ENCODE measurements at places on chromosomes 12 and 14.

DNA sequence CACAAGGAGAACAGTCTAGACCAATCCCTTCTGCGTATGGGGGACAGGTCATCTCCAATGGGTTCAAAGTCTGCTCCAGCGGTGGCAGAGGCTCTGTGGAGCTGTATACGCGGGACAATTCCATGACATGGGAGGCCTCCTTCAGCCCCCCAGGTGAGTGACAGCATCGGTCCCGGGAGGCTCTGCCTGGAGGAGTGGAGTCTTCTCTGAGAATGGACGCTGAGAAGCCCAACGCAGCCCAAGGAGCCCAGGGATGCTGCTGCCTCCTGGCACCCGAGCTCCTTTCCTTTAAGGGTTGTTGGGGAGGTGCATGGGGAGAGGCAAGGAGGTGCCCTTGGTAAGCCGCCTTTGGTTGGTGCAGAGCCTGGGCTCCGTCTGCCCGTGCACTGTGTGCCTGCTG, 28.2 kb downstream of the ADGRD1 start:
- no peak for DNase-seq

- no peak for DNase-seq
Observed at GRCh38 chr12:89225808-89226411, 126.4 kb downstream of the DUSP6 start.

DNA sequence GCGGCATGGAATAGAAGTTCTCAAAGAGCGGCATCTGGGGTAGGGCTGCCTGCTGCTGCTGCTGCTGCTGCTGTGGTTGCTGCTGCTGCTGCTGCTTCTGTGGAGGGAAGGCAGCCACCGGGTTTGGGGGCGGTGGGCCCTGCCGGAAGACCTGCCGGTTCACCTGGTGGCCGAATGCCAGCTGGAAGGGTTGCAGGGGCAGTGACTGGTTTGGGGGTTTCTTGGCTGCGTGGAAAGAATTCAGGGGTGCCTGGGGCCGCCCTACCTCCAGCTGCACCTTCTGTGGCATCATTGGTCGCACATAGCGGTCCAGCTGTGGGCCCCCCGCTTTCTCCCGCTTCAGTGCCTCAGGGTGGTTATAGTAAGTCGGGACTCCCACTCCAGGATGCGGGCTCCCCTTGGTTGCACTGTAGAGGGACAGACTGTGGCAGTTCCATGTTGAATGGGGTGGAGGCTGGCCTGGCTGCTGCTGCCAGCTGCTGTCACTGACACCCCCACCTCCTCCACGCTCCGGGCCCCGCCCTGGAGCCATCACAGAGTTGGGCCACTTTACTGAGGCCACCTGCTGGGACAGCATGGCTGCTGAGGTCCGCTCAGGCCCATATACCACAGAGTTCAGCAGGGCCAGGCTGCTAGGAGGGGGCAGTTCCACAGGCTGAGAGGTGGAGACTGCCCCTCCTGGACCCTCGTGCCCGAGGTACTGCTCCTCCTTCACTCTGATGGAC, 25.2 kb upstream of the PNMA1 start:
- DNase-seq = no peak

GRCh38 chr12:34291001-34291400, 268.7 kb downstream of the ALG10 start:
- DNase-seq = no peak

- DNase-seq = no peak
Observed at GRCh38 chr14:69464829-69465228, 19.7 kb upstream of the PLEKHD1 start.

- DNase-seq = no peak
Observed at GRCh38 chr12:120698665-120699064, 11.6 kb upstream of the UNC119B start.

- no peak for DNase-seq
Observed at GRCh38 chr12:6425590-6426531, 18.9 kb upstream of the CD27 start.

DNA sequence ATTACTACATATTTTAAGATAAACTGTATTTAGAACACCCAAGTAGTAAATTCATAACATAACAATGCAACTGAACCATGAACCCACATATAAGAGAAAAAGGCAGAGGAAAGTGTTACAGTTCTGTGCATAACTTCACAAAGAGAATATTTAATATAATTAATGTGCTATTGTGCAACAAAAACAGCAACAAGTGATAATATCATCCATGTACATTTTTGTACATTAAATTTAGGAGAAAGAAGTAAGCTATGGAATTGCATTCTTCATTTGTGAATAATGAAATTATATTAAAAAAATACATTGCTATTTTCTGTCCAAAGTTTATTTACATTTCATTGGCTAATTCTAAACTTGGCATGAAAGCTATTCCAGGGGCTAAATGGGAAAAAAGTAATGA, 72.6 kb downstream of the PLEKHG7 start:
- no peak for DNase-seq

- DNase-seq = no peak
Observed at GRCh38 chr12:52213564-52214420, 19.3 kb upstream of the KRT7 start.

DNA sequence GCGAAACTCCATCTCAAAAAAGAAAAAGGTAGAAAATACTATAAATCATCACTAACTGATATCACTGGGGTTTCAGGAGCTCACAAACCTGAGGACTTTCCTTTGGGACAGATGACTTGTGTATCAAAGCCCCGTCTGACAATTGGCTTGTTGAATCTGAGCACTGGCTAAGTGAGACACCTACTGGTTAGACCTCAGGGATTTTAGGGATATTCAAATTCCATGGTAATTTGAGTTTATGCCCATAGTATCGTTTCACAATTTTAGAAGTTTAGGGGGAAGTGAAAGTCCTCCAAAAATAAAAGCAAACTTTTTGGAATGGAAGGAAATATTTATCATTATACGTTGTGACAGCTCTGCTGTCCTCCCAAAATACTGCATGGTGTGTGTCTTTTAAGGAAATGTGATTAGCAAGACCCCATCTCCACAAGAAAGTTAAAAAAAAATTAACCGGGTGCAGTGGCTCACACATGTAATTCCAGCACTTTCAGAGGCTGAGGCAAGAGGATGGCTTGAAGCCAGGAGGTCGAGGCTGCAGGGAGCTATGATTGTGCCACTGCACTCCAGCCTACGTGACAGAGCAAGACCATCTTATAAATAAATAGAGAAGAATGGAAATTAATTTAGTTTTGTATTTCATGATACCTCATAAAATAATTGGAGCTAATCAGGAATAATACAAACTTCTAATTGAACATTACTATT, 49.2 kb downstream of the FBXL14 start:
- DNase-seq = no peak

DNA sequence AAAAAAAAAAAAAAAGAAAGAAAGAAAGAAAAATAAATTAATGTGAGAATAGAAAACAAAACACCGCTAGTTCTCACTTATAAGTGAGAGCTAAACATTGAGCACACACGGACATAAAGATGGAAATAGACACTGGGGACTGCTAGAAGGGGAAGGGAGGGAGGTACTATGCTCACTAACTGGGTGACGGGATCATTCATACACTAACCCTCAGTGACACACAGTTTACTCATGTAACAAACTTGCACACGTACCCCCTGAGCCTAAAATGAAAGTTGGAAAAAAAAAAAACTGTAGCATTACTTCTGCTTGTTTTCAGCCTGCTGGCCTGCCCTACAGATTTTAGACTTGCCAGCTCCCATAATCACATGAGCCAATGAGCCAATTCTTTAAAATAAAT, 10.5 kb upstream of the PRMT5 start:
- no peak for DNase-seq

DNA sequence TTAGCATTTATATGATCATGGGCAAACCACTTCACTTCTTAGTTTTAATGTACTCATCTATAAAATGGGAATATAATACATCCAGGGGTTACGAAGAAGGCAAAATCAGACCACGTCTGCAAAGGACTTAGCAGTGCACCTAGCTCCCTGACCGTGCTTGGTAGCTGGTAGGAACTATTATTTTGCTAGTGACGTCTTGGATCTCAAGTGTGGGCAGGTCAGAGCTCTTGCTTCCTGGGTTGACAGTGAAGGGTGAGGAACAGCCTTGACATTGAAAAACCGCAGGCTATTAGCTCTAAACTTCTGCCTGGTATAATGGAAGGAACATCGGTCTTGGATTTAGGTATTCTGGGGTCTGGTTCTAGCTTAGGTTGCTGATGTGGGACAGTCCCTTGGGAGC, 89.3 kb upstream of the MED13L start:
- DNase-seq = no peak

- no peak for DNase-seq
Observed at GRCh38 chr12:67735868-67736267, 87.3 kb downstream of the DYRK2 start.

GRCh38 chr14:96225745-96226151, 21.1 kb downstream of the BDKRB2 start:
- DNase-seq = no peak

GRCh38 chr12:84073401-84073800, 839.2 kb downstream of the SLC6A15 start:
- no peak for DNase-seq

- DNase-seq = no peak
Observed at GRCh38 chr14:101232340-101233020, 328.8 kb upstream of the DIO3 start.

DNA sequence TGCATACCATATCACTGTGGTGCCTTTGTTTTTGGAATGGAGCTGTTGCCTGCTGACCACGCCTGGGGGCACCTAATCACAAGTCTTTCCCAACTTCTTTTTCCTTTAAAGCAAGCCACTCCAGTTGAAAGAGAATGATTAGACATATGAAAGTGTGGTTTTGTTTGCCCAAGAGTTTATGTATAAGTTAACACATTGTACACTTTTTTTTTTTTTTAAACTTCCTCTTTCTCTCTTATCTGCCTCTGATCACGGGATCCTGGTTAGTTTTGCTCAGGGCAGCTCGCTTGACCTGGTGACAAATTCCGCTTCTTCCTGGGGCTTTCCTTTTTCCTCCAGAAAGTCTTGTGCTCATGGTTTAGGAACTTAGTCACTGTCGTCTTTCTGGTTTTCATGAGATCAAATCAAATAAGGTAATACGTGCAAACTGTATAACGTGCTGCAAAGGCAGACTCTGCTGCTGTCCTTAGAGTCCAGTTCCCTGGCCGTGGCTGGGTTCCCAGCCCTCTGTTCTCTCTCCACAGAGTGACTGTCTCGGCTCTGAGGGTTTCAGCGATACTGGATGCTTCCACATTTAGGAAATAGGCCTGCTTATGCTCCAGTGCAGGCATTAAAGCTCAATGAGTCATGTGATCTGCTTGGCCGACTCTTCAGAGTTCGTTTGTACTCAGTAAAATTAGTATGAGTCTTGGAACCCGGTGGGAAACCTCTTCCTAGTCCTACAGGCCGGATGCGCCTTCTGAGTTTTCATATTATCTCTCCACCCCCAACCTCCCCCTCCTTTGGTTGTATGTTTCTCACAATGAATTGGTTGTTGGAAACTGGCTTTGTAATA, 15.2 kb downstream of the RASSF3 start:
- no peak for DNase-seq

DNA sequence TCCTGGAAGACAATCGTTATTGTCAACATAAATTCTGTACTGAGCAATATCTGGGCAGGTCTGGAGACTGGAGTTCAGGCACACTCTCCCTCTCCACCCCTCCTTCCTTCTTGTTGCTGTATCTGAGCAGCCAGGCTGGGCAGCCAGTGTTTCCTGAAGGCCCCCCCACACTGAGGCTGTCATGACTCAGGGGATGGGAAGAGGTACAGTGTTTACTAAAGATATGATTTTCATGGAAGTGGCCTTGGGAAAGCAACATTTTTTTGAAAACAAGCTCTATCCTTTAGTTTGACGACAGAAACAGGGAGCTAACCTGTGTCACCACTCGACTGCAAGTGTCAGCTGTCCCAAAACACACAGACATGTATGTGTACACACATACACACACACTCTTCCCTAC, 1485.4 kb upstream of the TMEM132C start:
- DNase-seq = no peak

DNA sequence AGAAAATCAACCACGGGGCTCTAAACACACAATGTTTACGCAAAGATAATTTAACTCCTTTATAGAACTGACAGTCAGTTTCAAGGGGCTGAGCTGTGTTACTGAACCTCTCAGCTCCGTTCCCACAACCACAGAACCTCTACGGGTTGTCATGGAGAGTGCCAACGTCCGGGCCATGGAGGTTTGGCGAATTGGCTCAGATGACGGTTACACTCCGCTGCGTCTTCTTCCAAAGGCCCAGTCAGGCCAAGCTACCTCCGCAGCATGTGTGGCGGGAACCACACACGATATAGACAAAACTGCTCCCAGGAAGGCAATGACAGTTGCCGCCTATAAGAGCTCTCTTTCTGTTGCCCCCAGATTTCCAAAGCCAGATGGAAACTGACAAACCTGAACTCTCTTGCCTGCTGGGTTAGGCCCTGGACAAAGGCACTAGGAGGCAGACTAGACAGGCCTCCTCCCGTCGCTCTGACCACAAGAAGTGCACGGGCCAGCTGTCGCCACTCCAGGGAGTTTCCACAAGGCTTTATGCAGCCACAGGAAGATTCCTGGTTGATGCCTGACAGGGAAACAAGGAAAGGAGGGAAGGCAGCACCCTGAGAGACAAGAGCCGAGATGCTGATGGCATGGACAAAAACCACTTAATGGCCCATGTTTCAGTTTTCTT, 30.3 kb downstream of the CCDC88C start:
- DNase-seq = no peak

DNA sequence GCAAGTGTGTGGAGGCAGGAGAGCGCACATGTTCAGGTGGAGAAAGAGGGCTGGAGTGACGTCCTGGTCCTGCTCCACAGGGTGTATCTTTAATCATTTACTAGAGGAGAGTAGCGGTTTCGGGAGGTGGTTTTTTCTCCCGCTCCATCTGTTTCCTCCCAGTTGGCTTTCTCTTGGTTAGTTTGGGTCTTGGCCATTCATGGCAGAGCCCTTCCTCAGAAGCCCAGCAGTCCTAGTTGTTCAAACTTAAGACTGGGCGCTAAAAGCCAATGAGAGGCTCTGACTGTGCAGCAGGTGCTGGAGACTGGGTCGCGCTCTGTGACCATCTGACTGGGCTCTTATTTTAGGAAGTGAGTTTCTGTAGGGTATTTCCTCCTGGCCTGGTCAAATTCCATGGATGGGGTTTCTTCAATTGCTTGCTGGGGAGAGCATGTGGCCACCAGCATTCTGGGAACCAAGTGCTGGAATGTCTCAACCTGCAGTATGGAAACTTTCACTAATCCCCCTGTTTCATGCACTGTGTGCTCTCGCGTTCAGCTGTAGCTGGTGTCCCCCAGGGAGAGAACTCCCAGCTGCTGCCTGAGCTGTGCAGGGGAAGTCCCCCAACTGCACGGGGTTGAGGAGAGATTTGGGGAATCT, 27.4 kb upstream of the TSPAN9 start:
- no peak for DNase-seq

GRCh38 chr12:77229640-77230442, 164.5 kb upstream of the E2F7 start:
- DNase-seq = no peak

GRCh38 chr14:81286574-81287370, 66.0 kb upstream of the GTF2A1 start:
- no peak for DNase-seq

Data from activated naive CD8-positive, alpha-beta T cell treated with anti-CD3 and anti-CD28 coated beads, Interleukin-2, amount 50 U/mL, for 16 hours (primary cell).